ENCODE measurements at places on chromosomes 7 and 10.

DNA sequence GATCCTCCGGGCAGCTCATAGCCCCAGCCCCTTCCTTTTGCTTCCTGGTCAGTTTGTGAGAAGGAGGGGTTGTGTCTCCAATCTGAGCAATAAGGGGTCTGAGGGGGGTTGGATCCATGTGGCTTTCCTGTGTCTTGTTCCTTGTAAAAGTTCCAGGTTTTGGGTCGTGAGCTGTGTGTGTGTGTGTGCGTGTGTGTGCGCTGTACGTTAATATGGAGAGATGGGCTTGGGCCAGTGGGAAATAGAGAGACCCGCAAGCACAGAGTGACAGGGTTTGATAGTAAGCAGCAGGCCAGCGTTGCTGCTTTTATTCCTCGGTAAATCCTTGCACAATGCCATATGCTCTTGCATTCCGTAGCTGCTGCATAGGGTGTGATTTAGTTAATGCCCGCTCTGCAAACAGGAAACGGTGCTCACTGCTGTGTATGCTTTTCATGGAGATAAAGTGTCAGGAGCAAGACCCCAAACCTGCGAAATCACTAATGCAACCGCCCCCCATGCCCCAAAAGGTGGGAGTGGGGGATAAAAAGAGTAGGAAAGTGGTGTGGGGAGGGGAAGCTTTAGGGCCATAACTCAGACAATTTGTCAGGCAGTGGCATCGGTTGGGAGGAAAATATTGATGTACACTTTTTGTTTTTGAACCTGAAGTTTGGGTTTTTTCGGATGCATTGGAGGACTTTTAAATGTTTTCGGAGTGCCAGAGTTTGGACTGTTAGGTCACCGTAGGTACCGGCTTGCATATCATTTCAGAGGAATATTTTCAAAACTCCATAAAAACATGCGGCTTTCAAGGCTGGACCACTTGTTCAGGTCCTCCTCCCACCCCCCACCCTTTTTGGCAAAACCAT, 108.7 kb downstream of the TCF7L2 start:
- DNase-seq, result no peak

- DNase-seq, result peak; percentile 53
Measured at GRCh38 chr10:83516788-83517187, 622.5 kb upstream of the GHITM start.

GRCh38 chr10:12720217-12720981, 281.1 kb downstream of the CCDC3 start:
- DNase-seq, result no peak

GRCh38 chr7:38425509-38425908, 152.1 kb upstream of the TARP start:
- no peak for DNase-seq

DNA sequence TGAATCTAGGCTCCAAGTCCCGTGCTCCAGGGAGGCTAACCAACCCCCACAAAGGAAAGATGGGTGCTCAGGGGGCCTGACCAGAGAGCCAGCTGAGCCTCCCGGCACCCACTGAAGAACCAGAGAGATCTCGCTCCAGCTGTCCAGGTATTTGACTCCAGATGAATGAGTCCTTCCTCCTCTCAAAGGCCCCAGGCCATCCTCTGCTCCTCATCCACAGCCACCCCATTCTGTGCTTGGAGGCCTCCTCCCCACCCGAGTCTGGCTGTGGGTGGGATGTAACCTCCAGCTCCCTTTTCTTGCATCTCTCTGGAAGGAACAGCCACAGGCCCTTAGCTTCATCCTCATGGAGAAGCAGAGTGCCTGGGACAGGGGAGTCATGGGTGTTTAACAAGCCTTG, 44.6 kb downstream of the VSTM4 start:
- DNase-seq, result no peak

- DNase-seq, result no peak
Measured at GRCh38 chr7:22561321-22561811, 61.4 kb upstream of the STEAP1B start.

DNA sequence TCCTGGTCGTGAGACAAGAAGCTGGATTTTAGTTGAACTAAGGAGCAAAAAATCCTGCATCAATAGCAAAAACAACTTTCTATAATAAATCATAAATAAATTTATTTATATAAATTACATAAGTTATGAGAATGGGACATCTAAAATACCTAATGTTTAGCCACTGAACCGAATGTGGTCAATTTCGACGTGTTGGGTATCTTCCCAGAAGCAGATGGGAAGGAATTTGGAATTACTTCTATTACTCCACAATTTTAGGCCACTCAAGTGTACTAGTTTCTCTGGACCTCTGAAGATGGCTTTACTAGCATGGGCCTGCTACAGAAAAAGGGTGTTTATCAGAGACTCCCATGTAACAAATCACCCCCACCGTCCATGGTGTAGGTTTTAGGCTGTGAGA, 172.0 kb downstream of the PRPF18 start:
- DNase-seq, result no peak

- no peak for DNase-seq
Measured at GRCh38 chr7:117780832-117781231, 92.4 kb downstream of the CTTNBP2 start.

Data from NCI-H524 (cell line).